ENCODE measurements at places on chromosomes 16 and 17.

- no peak for DNase-seq
These were observed 23.4 kb upstream of the TNRC6C start for GRCh38 chr17:77935121-77935571.

DNA sequence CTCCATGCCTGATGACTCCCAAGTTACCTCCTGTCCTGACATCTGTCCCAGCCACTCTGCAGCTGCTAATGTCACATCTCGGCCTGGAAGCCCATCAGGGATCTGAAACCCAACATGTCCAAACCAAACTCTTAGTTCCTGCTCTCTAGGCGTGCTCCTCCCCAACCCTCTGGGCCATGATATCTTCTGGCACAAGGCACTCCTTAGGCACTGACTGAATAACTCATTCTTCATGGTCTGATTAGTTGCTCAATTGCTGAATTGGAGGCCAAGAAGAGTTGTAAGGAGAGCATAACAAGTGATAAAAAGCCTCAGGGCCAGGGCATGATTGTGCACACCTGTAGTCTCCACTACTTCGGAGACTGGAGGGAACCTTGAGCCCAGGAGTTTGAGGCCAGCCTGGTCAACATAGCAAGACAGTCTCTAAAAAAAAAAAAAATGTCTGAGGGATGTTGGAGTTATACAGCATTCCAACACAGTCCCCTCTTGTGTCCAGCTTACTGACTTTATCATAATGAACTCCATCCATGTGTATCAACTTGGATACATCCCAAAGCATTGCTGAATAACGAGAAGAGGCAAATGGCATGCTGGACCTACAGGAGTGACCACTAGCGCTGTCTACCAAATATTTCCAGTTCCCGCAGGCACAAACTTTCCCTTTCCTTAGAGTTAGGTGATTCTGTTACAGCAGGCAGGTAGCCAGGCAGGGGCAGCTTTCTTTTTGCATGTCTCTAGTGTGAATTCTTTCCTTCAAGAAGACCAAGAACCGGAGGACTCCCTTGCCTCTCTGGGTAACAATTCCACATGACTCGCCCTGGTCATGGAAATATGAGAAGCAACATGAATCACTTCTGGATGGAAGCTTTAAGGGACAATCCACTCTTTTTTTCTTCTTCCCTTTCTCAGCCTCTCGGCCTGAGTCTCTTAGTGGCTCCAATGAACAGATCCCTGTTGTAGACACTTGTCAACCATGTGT, 18.1 kb upstream of the SHCBP1 start:
- no peak for DNase-seq

- no peak for DNase-seq
These were observed 13.8 kb downstream of the C17orf50 start for GRCh38 chr17:35774499-35774898.

GRCh38 chr17:37702598-37702997, 42.3 kb downstream of the HNF1B start:
- DNase-seq, result no peak

Measured in endothelial cell (in vitro differentiated cells).